ENCODE measurements at places on chromosomes 12 and 14.

DNA sequence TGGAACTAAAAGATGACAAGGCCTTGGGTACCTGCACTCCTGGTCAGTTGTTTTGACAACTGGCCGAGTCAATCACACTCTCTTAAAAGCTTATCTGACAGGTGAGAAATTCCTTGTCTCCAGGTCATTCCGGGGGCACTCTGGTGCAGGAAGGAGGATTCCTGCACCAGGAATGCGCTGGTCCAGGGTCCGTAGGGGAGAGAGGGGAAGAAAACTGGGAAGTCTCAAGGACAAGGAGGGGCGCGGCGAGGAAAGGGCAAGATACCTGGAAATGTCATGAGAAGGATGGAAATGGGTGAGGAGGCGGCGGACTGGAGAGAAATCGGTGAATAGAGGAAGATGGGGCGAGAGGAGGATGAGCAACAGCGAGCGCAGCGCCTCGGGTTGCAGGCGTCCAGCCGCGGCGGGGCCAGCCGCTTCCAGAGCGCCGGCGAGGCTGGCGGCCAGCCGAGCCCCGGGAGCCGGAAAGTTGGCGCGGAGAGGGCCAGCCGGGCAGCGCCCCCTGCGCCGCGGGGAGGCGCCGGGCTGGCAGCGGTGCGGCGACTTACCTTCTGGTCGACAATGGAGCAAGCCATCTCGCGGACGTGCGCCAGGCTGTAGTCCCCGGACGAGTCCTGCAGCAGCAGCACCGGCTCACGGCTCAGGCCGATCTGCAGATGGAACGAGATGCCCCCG lies 809 bp downstream of the PRKD1 start:
- peak; percentile 72 for DNase-seq

- DNase-seq: no peak
Measured at GRCh38 chr14:36021030-36021422, 155.5 kb downstream of the PTCSC3 start.

- DNase-seq: no peak
Measured at GRCh38 chr12:69024907-69025306, 91.9 kb upstream of the CPM start.

DNA sequence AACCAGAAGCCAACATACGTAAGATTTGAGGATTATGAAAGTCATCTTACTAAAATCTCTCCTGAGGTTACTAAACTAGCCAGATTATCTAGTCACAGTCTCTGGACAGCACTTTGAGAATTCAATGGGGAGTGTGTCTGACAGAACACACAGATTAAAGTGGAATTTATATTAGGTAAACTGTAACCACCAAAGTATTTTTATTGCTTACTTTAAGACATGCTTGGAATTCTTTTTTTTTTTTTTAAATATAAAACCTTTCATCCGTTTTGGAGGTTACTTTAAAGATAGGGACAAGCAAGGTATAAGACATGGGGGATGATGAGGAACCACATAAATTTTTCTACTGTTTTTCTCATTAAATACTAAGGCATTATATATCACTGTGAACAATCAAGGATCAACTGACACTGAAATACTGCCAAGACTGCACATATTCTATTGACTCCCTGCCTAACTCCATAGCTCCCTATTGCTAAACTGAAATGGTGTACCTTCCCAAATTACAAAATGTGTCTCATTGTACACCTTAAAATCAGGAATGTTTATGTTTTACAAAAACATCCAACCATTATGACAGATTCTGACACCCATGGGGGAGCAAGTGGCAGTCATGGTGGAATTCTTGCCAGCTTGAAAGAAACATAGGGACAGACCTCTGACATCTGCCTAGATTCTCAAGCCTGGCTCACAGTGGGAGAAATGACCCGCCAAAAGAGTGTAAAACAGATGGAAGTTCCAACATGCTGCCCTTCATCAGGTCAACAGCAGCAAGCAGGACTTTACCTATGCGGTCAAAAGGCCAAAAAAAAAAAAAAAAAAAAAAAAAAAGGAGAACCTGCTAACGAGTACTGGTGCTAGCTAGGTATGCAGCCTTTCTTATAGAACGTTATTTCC lies 239.3 kb downstream of the MED13L start:
- DNase-seq: no peak

- DNase-seq: no peak
Measured at GRCh38 chr14:99554757-99555531, 49.1 kb downstream of the CCDC85C start.

- no peak for DNase-seq
Measured at GRCh38 chr14:38874721-38875120, 228.3 kb downstream of the SEC23A start.

GRCh38 chr12:27549236-27549800 lies 25.3 kb downstream of the PPFIBP1 start:
- no peak for DNase-seq

- DNase-seq: peak; percentile 2
Measured at GRCh38 chr14:63725786-63726460, 1.9 kb downstream of the SGPP1 start.

DNA sequence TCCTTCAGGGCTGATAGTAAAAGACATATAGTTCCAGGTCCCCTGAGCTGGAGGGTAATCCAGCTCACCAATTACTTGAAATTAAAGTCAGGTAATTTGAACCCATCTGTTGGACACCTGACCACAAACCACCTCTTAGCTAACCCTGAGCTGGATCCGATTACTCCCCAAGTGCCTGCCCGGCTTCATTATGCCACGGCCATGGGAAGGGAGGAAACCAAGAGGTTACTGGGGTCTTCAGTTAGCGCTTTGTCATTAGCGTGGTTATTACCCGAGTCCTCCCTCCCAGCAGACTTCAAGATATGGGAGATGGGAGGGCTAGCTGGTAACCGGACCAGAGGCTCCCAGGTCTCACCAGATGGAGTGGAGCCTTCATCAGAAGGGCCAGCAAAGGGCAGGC lies 1071.4 kb downstream of the BCL11B start:
- no peak for DNase-seq

DNA sequence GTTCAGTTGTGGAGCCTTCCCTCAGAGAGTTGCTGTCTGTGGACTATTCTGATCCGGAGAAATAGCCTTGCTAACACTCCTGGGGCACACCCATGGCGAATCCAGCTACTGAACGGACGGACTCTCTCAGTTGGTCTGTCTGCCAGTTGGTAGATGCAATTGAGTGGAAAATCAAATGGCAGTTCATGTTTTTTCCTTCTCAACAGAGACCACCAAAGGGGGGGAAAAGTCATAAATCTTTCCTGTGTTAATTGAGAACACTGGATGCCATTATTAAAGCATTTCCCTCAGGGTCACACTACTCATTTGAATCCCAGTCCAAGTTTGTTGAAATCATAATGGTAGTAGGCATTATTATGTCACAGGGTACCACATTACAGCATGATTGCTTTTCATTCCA lies 354.3 kb upstream of the FAR2 start:
- DNase-seq: no peak

- no peak for DNase-seq
Measured at GRCh38 chr12:13164921-13165616, 31.5 kb upstream of the EMP1 start.

GRCh38 chr12:11794751-11795150 lies 145.3 kb downstream of the ETV6 start:
- no peak for DNase-seq

- DNase-seq: no peak
Measured at GRCh38 chr12:75260316-75260715, 50.7 kb upstream of the KCNC2 start.

DNA sequence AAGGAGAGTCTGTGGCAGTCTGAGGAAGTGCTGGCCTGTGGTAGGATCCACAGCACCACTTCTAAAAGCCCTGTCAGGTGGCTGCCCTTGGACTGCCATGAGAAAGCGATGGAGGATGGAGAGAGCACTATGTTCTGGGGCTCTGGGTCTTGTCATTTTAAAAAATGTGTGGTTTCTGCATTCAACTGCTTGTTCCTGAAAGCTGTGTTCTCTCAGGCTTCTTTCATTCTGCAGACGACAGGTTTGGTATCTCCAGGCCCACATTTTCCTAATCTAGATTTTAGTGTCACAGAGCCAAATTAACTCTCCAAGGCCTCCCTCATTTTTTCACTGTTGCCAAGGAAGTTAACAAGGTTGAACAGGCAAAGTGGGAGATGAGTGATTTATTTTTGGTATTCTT lies 10.5 kb downstream of the OVCH1 start:
- peak; percentile 7 for DNase-seq

GRCh38 chr14:32134448-32135097 lies 57.5 kb downstream of the ARHGAP5 start:
- DNase-seq: no peak

DNA sequence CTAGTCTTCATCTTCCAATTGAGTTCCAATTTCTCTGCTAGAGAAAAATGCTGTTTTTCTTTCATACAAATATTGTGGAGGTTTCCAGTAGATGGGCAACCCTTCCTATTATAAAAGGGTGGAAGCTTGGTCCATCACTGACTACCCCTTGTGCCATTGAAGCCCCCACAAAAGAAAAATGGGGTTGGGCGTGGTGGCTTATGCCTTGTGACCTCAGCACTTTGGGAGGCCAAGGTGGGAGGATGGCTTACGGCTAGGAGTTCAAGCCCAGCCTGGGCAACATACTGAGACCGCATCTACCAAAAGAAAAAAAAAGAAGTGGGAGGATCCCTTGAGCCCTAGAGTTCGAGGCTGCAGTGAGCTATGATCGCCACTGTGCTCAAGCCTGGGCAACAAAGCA lies 22.8 kb downstream of the NCKAP5L start:
- no peak for DNase-seq

DNA sequence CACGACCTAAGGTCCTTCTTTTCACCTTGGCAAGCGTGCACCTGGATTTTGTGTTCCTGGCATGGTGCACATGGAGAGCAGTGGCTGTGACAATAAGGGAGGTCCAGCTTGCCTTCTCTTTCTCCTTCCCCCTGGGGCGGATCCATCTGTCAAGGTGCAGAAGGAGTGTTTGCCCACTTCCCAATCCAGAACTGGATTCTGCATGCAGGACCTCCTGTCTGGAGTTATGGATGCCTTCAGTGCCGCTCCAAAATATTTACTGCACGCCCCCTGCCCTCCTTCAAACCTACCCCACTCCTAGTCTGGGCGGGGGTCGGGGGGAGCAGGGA lies 192.7 kb downstream of the DPF3 start:
- no peak for DNase-seq

GRCh38 chr12:28253161-28253641 lies 62.9 kb downstream of the CCDC91 start:
- DNase-seq: no peak

DNA sequence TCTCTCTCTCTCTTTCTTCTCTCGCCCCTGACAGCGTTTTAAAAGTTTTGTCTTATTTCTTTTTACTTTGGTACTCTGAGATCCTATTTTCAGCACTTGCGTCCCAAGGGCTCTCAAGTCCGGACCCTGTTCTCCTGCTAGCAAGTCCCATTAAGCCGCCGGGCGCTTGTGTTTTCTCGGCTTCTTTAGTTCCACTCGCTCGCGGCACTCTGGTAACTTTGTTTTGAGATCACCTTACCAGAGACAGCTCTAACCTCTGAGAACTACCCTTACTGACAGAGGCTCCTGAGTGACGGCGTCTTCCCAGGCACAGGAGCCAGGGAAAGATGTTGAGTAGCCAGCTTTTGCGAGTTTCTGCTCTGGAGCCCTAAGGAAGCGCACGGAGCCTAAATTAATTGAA lies 2.7 kb upstream of the MYF5 start:
- DNase-seq: no peak

GRCh38 chr12:31260840-31261239 lies 65.1 kb downstream of the SINHCAF start:
- DNase-seq: no peak

DNA sequence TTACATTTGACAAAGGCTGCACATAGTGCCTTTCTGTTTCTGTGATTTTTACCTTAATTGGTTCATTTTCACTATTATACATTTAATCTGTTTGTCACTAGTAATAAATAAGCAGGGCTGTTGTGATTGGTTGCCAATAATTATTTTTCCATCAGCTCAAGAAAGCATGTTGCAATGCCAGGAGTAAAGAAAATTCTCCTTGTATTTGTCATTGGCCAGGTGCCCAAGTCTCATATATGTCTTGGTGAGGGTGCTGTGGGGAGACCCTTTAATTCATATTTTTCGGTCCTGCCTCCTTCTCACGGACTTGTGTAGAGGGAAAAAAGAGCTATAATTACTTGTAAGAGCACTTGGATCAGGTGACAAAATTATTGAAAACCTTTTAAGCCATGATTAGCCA lies 108.0 kb downstream of the KITLG start:
- DNase-seq: no peak

- DNase-seq: no peak
Measured at GRCh38 chr14:69696204-69696527, 70.8 kb upstream of the SRSF5 start.

GRCh38 chr14:88225721-88226120 lies 97.3 kb downstream of the KCNK10 start:
- DNase-seq: no peak

DNA sequence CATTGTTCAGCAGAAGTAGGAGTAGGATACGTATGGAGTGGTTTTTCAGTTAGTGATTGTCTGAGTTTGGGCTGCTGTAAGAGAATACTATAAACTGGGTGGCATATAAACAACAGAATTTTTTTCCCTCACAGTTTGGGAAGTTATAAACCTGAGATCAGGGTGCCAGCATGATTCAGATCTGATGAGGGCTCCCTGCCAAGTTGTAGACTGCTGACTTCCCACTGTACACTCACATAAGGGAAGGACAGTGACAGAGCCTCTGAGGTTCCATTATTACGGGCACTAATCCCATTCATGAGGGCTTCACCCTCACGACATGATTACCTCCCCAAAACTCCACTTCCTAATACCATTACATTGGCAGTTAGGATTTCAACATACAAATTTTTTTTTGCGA lies 50.7 kb downstream of the ACSM4 start:
- no peak for DNase-seq

- no peak for DNase-seq
Measured at GRCh38 chr12:11601647-11602046, 47.8 kb upstream of the ETV6 start.

DNA sequence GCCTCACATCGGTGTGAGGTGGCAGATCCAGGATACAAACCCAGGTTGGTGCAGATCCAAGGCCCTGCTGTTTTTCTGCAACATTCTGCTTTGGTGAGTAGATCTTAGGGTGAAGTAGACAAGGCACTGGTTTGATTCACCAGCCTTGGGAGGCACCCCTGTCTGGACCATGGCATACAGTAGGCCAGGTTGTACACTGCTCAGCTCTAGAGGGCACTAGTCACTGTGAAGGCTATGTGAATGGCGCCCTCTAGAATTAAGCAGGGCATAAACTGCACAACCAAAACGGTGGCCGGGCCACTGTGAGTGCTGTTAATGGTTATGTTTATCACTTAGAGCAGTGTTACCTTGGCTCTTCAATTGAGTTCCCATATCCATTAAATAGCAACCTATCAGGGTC lies 280.6 kb upstream of the PWP1 start:
- no peak for DNase-seq

GRCh38 chr12:132797820-132798570 lies 30.7 kb downstream of the GOLGA3 start:
- no peak for DNase-seq

- DNase-seq: no peak
Measured at GRCh38 chr12:666766-667308, 3.6 kb upstream of the NINJ2 start.

GRCh38 chr12:93347054-93347785 lies 30.5 kb upstream of the NUDT4 start:
- no peak for DNase-seq

Data from midbrain (tissue), 1 donor.